MG63 (cell line): ENCODE measurements at places on chromosomes 11 and 22. TPM values are rescaled to one million over a fixed set of nuclear protein-coding genes. Genes with fewer than 3 reads are reported as not detected.

TMEM223 gene
- 13.8 and 32.0 TPM in 2 replicates for total RNA-seq

GGTLC2 gene
- not detected in 2 replicates for total RNA-seq

APOBEC3H gene
- not detected in 2 replicates for total RNA-seq

APOL4 gene
- total RNA-seq, result not detected in 2 replicates

PGR gene
- total RNA-seq, result not detected in 2 replicates

MPST gene
- 95.7 and 112 TPM in 2 replicates for total RNA-seq

SLC22A25 gene
- not detected in 2 replicates for total RNA-seq

SPDYC gene
- total RNA-seq, result not detected in 2 replicates

TP53I11 gene
- 25.3 and 43.3 TPM in 2 replicates for total RNA-seq

SCUBE2 gene
- 0.59 TPM in 1 of 2 replicates, not detected in the other for total RNA-seq

OR5T2 gene
- not detected in 2 replicates for total RNA-seq

VWA5A gene
- total RNA-seq, result 0.59 and 0.95 TPM in 2 replicates

TRIM5 gene
- 29.9 and 33.9 TPM in 2 replicates for total RNA-seq

MOV10L1 gene
- not detected in 2 replicates for total RNA-seq

RGL4 gene
- not detected in 2 replicates for total RNA-seq

VSIG2 gene
- total RNA-seq, result not detected in 2 replicates

KCNK4 gene
- not detected in 2 replicates for total RNA-seq

APOA1 gene
- total RNA-seq, result not detected in 2 replicates

TP53AIP1 gene
- total RNA-seq, result not detected in 2 replicates

OR5M11 gene
- total RNA-seq, result not detected in 2 replicates

SYT7 gene
- 3.7 and 9.9 TPM in 2 replicates for total RNA-seq

MS4A12 gene
- total RNA-seq, result not detected in 2 replicates

C11orf91 gene
- not detected in 2 replicates for total RNA-seq

RBX1 gene
- 92.9 and 124 TPM in 2 replicates for total RNA-seq

EIF1AD gene
- total RNA-seq, result 17.5 and 32.3 TPM in 2 replicates

ST3GAL4 gene
- total RNA-seq, result 44.1 and 57.9 TPM in 2 replicates

CST6 gene
- total RNA-seq, result not detected in 2 replicates

MRGPRG gene
- not detected in 2 replicates for total RNA-seq

CELSR1 gene
- total RNA-seq, result 0.30 and 0.59 TPM in 2 replicates

CASP1 gene
- total RNA-seq, result 0.20 and 2.3 TPM in 2 replicates

NDUFV1 gene
- total RNA-seq, result 274 and 469 TPM in 2 replicates

MS4A3 gene
- not detected in 2 replicates for total RNA-seq

NLRP14 gene
- total RNA-seq, result 0.12 TPM in 1 of 2 replicates, not detected in the other

GNG3 gene
- total RNA-seq, result not detected in 2 replicates

CRACR2B gene
- total RNA-seq, result not detected in 2 replicates

RIN1 gene
- 45.3 and 65.7 TPM in 2 replicates for total RNA-seq

SLC5A4 gene
- not detected in 2 replicates for total RNA-seq

A4GALT gene
- 9.1 and 17.9 TPM in 2 replicates for total RNA-seq

TCN1 gene
- total RNA-seq, result not detected in 2 replicates

DRD4 gene
- total RNA-seq, result not detected in 2 replicates

MS4A7 gene
- total RNA-seq, result not detected in 2 replicates

GGTLC3 gene
- not detected in 2 replicates for total RNA-seq

ZNF215 gene
- total RNA-seq, result 6.2 and 8.0 TPM in 2 replicates

MMP13 gene
- total RNA-seq, result not detected in 2 replicates

CRYBB2 gene
- not detected in 2 replicates for total RNA-seq

CAPN1 gene
- total RNA-seq, result 99.3 and 167 TPM in 2 replicates

OR5D16 gene
- total RNA-seq, result not detected in 2 replicates

ALX4 gene
- 0.16 TPM in 1 of 2 replicates, not detected in the other for total RNA-seq

CDC42BPG gene
- 0.07 and 0.36 TPM in 2 replicates for total RNA-seq

ZP1 gene
- total RNA-seq, result not detected in 2 replicates

HOATZ gene
- total RNA-seq, result not detected in 2 replicates

CCDC87 gene
- not detected in 2 replicates for total RNA-seq

EHF gene
- 1.2 and 6.0 TPM in 2 replicates for total RNA-seq
